SK-MEL-5 (cell line): ENCODE measurements at places on chromosomes 6 and 20.

GRCh38 chr20:58138395-58138794, 90.1 kb downstream of the ANKRD60 start:
- no peak for DNase-seq

DNA sequence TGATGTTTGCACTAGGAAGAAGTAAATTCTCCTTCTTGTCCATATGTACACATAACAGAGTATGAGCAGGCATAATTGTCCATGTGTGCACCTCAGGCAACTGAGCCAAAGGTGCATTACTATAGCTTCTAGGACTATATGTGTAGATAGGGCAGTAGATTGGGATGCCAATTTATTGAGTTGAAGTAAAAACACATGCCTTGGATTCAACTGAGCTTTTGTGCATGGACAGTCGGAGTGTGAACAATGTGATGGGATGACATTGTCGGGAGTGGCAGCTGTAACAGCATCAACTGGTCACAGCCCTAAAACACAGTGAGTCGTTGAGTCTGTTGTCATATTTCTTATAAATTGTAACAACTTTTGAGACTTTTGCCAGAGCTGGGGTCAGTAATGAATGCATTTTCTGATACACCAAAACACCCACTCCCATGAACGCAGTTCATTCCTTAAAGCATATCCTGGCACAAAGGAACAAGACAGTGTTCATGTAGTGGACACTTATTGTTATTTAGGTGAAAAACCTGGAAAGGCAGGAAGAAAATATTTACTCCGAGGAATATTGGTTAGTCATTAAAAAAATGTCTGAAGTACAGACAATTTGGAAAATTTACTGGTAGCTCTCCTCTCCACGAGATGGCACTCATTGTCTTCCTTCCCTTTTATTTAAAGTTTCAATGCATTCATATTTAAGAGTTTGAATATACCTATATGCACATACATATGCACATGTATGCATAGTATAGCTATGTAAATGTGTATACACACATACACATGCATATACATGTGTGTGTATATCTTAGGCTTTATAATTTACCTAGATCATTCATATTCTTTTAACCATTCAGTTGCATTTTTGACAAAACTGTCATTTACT, 302.0 kb upstream of the STXBP5 start:
- peak; percentile 59 for DNase-seq

DNA sequence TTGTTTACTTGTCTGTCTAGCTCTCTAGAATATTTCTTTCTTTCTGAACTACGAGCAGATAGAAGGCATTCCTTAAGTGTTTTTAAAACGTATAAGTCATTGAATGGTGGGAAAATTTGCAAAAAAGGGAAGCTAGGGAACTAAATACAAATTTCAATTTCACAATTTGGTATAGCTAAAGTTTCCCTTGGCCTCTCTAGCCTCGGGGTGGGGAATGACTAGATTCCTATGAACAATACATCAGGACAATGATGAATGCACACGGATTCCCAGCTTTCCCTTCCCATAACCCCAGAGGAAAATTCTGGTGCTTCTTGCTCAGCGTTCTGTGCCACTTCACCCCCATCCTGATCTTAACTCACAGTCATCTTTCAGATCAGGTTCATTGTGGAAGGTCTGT, 113.3 kb upstream of the ASF1A start:
- no peak for DNase-seq

- DNase-seq: no peak
Observed at GRCh38 chr6:116405138-116405537, 34.4 kb downstream of the DSE start.

DNA sequence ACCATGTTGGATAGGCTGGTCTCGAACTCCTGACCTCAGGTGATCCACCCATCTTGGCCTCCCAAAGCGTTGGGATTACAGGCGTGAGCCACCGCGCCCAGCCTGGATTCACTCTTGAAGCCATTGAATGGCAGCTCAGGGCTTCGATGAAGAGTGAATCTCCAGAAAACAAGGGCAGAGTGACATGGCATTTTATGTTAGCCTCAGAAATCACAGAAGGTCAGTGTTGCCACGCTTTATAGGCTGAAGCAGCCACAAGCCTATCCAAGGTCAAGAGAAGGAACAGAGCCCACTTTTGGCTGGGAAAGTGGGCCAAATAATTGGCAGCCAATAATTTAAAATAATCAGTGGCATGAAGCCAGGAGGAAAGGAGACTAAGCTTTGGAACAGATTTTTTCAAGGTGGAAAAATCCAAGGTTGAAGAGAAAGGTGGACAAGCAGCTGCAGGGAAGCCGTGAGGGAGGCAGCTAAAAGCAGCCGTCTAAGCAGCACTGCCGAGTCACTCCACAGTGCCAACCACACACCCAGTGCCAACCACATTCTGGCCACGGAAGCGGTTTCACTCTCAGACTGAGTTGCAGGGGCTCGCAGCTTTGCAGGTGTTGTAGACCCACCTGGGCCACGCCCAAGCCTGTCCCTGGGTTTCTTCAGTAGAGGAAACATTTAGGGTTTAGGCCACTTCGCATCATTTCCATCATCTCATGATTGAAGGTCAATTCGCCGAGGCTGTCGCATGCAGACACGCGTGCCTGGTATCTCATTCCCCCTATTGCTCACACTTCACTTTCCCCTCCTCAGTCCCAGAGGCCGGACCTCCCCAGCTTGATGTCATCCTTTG, 17.4 kb upstream of the AVP start:
- DNase-seq: no peak

DNA sequence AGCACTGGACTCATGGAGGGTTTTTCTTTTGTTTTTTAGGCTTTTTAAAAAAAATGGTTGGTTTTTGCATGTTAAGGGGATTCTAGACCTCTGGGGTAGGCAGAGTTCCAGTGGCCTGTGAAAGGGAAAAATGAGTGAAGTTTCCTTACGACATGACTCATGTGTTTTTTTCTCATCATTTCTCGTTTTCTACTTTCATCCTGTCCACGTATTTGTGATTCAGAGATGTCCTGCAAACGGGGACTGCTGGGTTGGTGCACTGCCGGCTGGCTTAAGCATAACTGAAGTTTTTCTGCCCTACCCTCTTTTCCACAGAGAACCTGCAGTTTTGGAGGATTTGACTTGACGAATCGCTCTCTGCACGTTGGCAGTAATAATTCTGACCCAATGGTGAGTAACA, 182.3 kb downstream of the SASH1 start:
- DNase-seq: no peak

DNA sequence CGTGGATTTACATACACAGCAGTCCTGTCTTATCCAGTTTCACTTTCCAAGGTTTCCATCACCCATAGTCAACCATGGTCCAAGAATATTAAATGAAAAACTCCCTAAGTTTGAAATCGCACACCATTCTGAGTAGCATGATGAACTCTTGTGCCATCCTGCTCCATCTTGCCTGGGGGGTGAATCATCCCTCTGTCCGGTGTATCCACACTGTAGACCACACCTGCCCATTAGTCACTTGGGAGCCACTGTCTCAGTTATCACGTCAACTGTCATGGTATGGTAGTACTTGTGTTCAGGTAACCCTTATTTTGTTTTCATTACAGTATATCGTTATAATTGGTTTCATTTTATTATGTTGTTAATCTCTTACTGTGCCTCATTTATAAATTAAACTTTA, 38.5 kb downstream of the PTGIS start:
- no peak for DNase-seq

DNA sequence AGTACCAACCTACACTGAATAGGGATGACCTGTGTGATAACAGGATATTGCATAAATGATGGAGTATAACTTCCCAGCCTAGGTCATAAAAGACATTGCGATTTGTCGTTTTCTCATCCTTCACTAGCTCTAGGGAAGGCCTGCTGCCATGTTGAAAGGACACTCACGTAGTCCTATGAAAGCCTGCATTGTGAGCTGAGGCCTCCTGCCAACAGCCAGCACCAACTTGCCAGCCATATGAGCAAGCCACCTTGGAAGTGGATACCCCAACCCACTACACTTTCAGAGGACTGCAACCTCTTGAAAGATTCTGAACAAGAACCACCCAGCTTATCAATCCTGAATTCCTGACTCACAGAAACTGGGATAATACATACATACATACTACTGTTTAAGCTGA, 3.5 kb upstream of the PANK2 start:
- no peak for DNase-seq

- DNase-seq: peak; percentile 17
Observed at GRCh38 chr6:47169785-47170616, 127.9 kb upstream of the ADGRF1 start.

GRCh38 chr20:45041464-45042337, 59.2 kb downstream of the KCNS1 start:
- DNase-seq: peak; percentile 44

- DNase-seq: no peak
Observed at GRCh38 chr6:52230685-52231084, 13.6 kb downstream of the IL17F start.

- DNase-seq: no peak
Observed at GRCh38 chr20:35732644-35732982, 9.4 kb downstream of the RBM39 start.

GRCh38 chr6:162615016-162615705, 112.4 kb downstream of the PRKN start:
- DNase-seq: no peak

DNA sequence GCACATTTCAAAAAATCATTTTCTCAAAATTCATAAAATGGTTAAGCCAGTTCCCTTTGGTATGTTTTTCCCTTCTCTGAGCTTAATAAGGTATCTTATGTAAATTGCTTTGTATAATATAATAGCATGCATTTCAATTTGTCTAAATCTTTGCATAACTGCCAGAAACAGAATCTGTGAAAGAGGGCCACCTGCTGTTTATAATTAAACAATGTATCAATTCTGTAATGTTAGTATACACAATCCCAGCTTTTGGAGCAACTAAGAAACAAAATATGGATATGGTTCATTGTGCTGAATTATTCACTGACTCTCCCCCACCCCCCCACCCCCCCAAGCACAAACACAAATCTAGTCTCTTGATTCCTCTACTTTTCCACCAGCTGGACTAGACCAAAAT, 54.8 kb downstream of the GPX5 start:
- DNase-seq: peak; percentile 41

GRCh38 chr20:62603907-62604785, 38.2 kb upstream of the SLCO4A1 start:
- no peak for DNase-seq

- DNase-seq: no peak
Observed at GRCh38 chr6:116015983-116016382, 44.7 kb downstream of the FRK start.

GRCh38 chr6:135195522-135195921, 14.4 kb downstream of the MYB start:
- DNase-seq: no peak

- DNase-seq: peak; percentile 93
Observed at GRCh38 chr6:2634139-2634964, 116.4 kb downstream of the MYLK4 start.

DNA sequence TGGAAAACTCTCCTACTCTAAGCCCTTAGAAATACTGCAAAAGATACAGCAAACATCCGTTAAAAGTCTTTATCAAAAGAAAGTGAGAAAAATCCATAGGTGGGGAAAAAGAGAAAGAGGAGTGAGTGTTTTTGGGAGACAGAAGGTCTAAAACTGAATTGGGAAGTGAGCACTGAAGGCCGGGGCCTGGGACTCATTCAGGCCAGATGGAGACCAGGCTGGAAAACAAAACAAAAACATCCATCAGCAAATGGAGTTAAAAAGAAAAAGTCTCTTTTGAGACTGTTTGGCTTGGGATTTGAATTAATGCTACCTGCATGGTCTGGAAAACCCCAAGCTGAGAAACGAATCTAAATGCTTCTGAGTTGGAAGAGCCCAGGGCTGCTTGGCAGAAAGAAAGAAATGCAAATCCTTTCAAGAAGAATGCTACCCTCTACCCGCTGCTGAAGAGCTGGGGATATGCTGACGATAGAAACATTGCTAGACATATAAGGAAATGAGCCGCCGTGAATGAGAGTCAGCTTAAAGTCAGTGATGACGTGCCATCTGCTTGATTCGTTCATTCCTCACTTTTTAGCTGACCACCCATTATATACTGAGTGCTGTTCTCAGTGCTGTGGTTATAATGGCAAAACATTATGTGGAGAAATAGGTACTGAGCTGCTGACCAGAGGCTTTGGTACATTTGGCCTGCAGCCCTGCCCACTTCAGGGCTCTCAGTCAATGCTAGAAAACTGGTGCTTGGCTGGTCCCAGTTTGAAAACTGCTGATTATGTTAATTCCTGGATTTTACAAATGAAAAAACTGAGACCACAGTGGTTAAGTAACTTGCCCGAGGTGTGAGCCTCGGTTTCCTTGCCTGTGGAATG, 28.0 kb upstream of the TULP4 start:
- peak; percentile 23 for DNase-seq

- no peak for DNase-seq
Observed at GRCh38 chr20:46056970-46057855, 28.2 kb downstream of the SLC12A5 start.

- no peak for DNase-seq
Observed at GRCh38 chr20:57439432-57439831, 48.2 kb downstream of the RBM38 start.

GRCh38 chr6:118377711-118378414, 170.2 kb upstream of the PLN start:
- DNase-seq: no peak

- no peak for DNase-seq
Observed at GRCh38 chr20:46364670-46365486, 41.5 kb downstream of the ELMO2 start.

DNA sequence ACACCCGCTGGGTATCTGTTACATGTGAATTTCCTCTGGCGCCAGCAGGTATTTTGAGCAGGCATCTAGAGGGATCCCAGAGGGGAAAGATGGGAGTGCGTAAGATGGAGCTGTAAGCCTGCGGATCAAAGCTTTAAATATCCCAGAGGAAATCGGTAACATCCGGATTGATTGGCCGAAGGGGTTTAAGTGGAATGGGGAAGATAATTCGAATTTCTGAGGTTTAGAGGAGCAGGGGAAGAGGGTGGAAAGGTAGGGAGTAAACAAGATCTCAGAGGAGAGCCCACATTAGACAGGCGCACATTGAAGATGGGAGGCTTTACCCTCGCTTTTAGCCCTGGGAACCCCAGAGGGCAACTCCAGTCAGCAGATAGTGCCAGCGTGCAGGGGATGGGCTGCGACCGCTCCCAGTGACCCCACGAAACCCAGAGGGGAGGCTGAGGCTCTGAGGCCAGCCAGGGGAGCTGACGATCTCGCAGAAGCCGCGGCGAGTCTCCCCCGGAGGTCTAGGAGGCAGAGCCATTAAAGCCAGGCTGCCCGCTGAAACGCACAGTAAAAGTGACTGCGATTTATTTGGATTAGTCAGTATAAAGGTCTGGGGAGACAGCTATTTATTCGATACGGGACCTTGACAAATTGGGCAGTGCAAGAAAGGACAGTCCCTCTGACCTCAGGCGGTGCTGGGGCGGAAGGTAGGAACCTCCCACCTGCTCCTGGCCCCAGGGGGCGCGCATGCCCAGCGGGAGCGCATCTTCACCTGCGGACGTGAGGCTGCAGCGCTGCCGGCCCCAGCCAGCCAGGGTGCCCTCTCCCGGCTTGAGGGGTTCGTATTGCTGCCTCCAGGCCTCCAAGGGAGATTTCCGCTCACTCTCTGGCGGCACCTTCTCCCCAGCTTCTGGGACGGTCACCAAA, 34.3 kb upstream of the TCF21 start:
- DNase-seq: no peak

DNA sequence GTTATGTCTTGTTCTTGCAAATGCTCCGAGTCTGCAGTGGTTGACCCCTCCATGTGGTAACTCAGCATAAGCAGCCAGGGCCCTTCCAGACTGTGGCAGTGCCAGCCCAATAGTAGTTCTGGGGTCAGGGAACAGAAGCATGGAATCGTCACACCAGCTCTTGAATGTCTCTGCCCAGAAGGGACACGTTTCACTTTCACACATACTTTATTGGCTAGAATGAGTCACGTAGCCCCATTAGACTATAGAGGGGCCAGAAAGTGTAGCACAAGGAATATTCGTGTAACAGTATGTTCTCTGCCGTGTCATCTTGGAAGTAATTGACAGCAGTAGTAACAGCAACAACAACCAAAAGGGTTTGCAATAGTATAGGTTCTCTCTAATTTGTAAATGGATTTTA, 254.7 kb downstream of the FARS2 start:
- no peak for DNase-seq
